Endothelial cell of umbilical vein (primary cell): ENCODE measurements at places on chromosomes 2 and 18. TPM values are rescaled to one million over a fixed set of nuclear protein-coding genes. Genes with fewer than 3 reads are reported as not detected.

SH3RF3 gene
- polyA plus RNA-seq, result 3.8 and 3.9 TPM in 2 replicates

POTEE gene
- polyA plus RNA-seq, result 0.06 TPM in 1 of 2 replicates, not detected in the other

POTEI gene
- polyA plus RNA-seq, result 0.10 TPM in 2 replicates

PTPN2 gene
- 4.9 and 8.2 TPM in 2 replicates for polyA plus RNA-seq

PKDCC gene
- 3.0 and 4.1 TPM in 2 replicates for polyA plus RNA-seq

TCF23 gene
- polyA plus RNA-seq, result not detected in 2 replicates

GRCh38 chr2:54318821-54319220 lies 62.8 kb upstream of the TSPYL6 start:
- DNase-seq, result no peak

DNA sequence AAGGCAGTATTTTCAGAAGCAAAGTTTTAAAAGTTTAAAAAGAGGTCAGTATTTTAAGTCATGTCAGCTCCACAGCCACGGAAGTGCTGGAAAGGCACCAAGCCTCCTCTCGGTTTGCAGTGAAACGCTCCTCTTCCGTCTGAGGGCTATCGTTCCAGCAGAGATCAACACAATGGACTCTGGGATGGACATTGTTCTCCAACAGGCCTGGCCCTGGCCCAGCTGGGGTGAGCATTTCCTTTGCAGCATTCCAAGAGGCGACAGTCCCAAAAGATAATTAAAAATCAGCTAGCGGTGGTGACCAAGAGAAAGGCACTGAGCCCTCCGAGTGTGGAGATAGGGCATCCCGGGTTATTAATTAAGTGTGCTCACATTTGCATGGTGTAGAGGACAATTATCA lies 95.9 kb upstream of the LCLAT1 start:
- no peak for DNase-seq

- DNase-seq, result peak; percentile 68
These were observed 12.9 kb upstream of the GLI2 start for GRCh38 chr2:120722568-120723421.

- no peak for DNase-seq
These were observed 673.2 kb downstream of the TMEM182 start for GRCh38 chr2:103435010-103435409.

DNA sequence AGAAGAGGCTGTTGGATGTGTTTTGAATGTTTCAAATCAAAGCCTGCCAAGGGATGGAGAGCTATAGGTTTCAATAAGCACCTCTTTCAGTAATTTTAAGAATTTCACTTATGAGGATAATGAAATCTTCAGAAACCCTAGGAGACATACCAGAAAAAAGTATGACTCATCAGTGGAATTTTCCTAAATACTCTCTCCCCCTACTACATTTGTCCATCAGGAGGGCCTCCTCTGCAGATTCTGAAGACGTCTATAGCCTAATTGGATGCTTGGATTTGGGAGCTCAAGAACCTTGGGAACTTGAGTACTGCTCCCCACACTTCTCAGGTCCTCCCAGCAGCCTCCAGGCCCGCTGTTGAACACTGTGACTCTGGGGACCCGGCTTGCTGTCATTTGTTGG lies 374.3 kb downstream of the SLC4A3 start:
- DNase-seq, result no peak

DNA sequence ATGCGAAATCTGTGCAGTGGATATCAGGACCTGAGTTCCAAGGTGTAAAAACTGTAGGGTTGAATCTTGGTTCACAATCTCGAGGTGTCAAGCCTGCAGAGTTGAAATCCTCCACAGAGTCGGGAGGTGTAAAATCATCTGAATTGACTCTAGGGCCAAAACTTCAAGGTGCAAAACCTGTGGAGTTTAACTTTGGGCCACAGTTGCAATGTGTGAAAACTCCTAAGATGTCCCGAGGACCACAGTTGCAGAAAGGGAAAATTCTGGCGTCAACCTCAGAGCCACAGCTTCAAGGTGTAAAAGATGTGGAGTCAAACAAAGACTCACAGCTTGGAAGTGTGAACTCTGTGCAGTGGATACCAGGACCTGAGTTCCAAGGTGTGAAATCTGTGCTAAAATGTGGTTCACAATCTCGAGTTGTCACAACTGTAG lies 9.8 kb upstream of the ZNF512 start:
- DNase-seq, result no peak

DNA sequence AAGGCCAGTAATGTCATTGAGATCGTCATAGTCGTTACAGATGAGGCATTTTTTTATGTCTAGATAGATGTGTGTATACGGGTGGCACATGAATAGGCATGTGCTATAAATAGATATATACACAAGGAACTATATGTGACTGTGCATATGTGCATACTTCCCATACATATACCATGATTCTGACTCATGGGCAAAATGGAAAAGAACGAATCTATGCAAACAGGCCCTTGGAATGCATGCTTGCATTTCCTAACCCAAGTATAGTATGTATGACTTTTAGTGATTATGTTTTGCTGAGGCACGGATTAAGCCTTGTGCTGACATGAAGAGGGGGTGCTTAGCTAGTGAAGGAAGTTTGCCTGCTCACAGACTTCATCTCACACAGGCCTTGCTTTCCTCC lies 111.7 kb downstream of the BCL11A start:
- DNase-seq, result no peak

- DNase-seq, result no peak
These were observed 33.9 kb upstream of the ATIC start for GRCh38 chr2:215277944-215278343.
